Stimulated activated CD4-positive, alpha-beta T cell treated with anti-CD3 and anti-CD28 coated beads, Interleukin-2, amount 100 ng/mL, for 24 hours (primary cell): ENCODE measurements at places on chromosomes 2 and 18.
A peak's percentile ranks its signal among the peaks of the same experiment; 100 is the strongest.

DNA sequence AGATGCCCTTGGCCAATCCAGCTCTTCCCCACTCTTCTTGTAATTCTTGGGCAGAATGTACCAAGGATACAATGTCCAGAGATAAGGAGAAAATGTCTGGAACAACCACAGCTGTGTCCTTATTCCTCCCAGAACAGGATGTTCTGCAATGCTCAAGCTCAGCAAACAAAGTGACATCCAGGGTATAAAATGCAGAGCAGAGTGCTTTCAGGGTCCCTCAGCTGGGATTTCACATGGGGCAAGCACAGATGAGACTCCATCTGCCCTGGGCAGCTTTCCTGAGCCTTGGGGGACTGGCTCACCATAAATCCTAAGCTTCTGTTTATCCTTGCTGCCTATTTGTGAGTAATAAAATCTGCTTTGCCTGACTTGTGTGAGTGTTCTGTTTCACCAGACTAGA, 127.4 kb downstream of the VAPA start:
- no peak for DNase-seq

DNA sequence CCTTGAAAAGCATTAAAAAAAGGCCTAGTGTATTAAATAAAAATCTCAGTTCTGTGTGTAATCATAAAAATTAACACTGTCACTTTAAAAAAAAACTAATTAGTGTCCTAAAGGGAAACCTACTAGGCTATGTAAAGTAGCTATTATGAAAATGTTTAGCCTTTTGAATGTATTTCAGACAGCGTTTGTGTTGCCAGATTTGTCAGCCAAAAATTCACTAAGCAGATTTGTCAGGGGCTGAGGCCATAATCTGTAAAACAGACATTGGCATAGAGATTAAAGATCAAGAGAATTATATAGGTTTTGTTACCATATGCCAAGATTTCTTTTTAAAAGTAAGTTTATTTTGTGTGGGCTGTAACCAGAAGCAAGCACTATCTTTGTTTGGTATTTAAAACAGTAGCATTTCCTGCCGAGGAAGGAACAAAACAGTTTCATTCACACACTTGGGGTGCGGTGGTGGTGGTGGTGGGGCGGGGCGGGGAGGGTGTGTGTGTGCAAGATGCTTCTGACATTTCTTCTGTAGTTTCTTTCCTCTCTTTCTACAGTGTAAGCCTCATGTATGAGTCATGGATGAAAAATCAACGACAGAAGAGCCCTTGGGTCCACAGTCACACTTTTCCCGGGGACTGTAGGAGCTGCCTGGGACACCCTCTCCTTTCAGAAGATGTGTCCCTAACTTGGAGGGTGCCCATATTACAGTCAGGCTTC, 328.5 kb upstream of the FANCL start:
- DNase-seq: no peak

DNA sequence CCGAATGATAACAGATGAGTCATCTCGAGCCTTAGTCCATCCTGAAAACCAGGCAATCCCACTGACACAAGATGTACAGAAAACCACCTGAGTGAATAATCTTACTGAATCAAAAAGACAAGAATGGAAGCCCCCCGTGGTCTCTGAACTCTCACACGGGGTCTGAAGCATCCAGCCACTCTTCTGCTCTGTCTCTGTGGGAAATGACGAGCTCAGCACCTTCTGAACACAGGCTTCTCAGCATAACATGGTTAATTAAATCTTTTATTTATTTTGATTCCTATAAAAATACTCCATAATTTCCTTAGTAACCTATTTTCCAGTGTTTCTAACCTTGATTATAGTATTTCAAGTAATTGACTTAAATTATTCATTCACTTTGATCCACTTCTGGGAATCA, 203.7 kb downstream of the TMEM163 start:
- DNase-seq: no peak

- DNase-seq: no peak
These were observed 32.1 kb upstream of the CHRNA1 start for GRCh38 chr2:174796319-174796771.

- DNase-seq: no peak
These were observed 5.1 kb upstream of the PIEZO2 start for GRCh38 chr18:11154368-11154989.

DNA sequence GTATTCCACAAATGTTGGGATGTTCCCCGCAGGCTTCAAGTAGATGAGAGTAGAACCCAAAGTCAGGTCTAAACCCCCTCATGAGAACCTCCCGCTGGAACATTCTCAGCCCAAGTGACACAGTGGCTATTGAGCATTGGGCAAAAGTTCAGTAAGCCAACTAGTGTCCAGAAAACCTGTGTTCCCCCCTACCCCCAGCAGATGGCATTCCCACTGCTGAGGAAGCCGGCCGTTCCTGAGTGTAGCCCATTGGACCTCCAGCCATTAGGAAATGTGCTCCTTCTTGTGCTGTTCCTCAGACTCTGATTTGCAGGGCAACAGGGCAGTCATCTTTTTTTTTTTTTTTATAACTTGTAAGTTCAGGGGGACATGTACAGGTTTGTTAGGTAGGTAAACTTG, 152.1 kb downstream of the NCK2 start:
- DNase-seq: no peak

DNA sequence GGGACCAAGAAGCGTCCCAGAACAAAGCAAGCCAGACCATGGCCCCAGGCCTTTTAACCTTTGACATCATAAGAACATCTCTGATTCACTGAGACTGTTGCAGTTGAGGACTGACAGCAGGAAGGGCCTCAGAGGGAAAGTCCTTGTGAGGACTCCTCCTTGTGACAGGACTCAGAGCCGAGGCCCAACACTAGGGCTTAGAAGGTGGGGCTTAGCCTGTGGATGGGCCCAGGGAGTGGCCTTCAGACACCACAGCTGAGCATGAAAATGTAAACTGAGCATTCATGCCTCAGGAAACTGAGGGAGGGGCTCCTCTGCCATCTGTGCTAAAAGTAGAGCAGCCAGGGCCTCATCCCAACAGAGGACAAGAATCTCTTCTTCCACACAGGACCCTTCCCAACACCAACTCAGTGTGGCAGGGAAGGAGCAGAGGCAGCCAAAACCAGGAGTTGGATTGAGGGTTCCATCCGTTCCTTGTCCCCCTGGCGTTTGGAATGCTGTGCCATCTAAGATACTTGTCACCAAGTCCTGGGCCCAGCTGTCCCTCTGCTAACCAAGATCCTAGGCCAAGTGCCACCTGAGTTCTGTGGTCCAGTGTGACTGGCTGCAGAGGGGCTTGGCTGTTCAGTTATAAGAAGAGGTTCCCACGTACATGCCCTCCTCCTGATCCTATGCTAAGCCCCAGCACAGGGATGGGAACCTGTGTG, 37.5 kb upstream of the CAB39 start:
- no peak for DNase-seq

- DNase-seq: no peak
These were observed 13.6 kb downstream of the UPP2 start for GRCh38 chr2:158115202-158115767.

DNA sequence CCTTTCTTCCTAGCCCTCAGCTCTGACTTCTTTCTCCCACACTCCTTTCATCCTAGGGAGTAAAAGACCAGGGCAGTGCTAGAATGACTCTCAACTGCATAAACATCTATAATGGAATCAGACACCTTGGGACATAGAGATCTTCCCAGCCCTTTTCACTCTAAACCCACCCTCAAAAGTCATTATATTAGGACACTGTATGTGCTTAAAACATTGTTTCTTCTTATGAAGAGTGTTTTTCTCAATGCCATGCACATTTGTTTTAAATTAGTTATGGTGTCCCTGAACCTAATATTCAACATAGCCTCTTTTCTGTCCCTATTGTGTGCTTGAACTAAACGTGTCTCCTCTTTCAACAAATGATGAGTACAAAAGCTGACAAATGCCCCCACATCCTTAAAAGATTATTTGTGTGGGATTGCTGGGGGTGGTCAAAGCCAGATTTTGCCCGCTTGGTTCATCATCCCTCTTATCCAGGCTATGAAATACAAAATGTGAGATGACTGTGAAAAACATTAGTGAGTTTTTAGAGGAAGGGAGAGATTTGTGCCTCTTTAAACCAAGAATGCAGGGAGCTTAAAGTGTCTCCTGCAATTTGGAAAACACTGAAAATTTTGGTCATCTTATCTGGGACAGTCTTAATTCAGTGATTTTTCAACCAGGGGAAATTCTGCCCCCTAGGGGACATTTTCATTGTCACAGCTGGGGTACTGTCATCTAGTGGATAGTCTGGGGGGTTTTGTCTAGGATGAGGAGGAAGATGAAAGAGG, 29.0 kb downstream of the SERPINB5 start:
- peak; percentile 34 for DNase-seq

DNA sequence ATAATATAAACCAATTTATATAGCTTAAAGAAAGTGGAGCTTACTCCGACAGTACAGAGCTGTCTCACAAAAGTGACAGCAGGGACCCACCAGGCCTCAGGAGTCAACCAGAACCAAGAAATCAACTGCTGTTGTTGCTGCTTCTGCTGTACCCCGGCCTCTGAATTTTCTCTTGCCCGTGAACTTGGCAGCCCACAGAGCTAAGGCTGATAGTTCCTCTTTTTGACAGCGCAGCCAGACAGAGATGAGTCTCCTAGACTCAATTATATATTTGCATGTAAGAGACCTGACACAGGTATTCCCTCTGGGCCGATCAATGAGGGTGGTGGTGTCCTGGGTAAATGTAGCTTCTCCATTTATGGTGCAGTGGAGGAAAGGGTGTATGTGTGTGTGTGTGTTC, 109.4 kb downstream of the KCTD1 start:
- DNase-seq: no peak

DNA sequence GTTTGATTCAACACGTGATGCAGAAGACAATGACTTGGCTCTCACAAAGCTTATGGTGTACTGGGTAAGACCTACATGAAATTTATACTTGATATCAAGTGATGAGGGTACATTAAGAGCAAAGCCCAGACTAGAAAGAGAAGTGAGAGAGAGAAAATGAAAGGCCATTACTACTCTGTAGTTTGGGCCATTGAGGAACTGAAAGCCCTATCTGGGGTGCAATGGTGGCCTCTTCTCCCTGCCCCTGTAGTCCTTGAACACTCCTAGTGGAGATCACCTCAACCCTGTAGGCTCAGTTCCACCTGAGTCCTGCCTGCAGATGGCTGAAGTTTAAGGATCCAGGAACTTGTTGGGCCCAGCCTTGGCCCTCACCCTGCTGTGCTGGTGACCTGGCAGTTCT, 569.8 kb upstream of the MEX3C start:
- DNase-seq: no peak

DNA sequence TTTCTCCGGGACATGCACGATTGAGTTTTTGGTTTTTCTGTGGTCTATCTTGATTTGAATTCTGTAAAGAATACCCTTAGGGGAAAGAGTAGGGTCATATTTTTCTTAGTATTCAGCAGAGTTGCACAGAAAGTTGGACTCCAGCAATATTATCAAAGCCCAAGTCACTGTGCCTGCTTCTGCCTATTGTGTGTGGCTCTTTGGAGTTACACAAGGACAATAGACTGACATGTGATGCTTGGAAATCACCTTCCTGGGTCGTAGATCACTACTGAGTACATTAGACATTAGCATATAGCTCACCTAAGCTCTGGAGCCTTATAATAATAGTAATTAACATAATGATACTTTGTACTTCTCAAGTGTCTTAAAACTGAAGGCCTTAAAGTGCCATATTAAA, 238.8 kb upstream of the FOSL2 start:
- no peak for DNase-seq

- DNase-seq: no peak
These were observed 47.5 kb upstream of the MAP3K20 start for GRCh38 chr2:173028141-173028540.

DNA sequence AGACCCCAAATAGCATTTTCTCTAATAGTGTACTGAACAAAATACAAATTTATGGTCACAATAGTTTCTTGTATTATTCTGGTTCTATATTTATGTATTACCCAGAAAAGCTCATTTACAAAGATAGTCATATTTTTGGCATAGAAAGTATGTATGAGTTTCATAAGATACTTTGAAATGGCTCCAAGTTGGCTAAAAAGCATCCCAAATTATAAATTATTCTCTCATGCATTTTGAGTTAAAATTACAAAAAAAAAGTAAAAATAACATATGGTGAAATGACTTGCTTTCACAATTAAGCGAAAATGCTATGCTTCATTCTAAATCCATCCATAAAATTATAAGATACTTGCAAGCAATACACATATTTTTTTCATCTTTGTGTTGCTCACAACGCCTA, 530.7 kb downstream of the ZNF804A start:
- DNase-seq: no peak

DNA sequence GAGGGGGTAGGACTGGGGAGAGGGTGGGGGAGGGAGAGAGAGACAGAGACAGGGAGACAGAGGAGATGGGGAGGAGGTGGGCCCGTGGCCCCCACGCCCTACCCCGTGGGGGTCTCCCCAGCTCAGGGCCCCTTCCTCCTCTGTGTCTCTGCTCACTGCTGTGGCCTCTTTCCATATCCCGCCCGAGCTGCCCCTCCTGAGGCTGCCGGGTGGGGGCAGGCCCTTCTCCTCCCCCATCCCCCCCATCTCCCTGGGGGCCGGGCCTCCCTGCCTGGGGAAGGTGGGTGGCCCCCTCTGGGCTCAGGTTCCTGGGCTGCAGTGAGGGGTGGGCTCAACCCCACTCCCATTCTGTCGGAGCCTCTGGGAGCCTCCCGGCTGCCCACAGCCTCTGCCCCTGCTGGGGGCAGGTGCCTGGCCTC, 332 bp upstream of the PDCD1 start:
- DNase-seq: no peak

DNA sequence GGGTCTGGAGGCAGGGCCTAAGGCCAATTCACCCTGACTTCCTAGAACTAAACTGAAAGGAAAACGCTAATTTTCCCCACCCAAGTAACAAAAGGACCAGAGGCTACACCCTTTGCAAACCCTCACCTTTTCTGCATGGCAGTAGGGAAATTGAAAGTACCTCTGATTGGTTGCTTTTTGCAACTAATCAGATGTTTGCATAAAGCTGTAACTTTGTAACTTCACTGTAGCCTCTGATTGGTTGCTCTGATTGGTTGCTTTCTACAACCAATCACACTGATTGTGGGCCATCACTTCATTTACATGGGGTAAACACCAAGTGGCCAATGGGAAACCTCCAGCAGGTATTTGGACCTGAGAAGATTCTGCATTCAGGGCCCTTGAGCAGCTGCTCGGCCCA, 20.8 kb downstream of the EIPR1 start:
- DNase-seq: no peak

DNA sequence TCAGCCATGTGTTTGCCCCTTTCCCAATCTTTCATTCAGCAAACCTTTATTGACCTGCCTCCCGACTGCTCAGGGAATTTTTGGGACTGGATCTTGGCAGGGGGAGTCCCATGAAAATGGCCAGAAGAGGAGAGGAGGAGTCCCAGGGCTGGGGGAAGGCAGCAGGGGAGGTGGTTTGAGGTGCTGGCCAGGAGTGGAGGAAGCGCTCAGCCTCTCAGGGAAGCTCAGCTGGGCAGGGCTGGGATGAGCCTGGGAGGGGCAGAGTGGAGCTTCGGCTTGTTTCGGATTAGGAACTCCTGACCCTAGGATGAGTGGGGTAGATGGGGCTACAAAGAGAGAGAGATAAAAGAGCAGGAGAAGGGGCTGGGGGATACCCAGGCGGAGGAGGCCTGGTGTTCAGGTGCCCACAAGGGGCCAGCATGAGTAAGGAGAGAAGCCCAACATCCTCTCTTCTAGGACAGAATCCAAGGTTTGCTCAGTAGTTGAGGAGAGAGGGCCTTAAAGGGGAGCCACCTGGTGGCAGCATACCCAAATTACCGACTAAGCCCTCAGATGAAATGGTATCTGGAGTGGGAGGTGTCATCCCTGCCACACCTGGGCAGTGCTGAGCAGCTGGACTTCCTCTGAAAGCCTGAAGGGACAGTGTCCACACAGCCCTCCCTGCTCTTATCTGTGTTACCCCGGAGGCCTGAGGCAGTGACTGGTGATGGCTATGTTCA, 91.1 kb downstream of the INHBB start:
- peak; percentile 44 for DNase-seq
